Ovary (tissue), 10 donors: ENCODE measurements at places on chromosomes 4 and X.

DNA sequence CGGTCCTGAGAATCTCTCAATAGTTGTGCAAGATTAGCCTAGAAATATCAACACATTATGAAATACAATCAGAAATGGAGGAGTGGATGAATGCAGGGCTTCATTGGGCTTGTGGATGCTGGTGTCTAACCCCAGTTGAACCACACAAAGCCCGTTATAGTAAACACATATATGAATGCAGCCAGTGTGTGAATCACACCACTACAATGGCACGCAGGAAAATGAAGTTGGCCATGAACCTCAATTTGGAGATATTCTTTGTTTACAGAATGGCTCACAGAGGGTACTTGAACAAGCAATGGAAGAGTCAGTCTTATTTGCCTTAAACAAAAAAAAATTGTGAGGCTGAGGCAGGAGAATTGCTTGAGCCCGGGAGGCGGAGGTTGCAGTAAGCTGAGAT lies 57.8 kb downstream of the SOD3 start:
- no peak for DNase-seq

DNA sequence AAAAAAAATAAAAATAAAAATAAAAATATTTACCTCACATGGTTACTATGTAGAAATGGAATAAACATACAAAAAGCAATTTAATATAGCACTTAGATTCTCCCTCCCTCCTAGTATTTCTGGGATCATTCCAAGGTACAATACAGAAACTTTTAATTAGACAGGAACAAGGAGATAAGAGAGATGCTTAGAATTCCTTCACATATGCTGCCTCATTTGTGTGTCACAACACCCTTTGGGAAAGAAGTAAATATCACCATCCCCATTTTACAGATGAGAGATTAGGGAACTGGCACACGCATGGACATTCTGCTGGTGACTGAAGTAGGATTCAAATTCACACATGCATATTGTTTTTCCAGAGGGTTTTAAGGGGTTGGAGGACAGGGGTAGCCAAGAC lies 164.2 kb downstream of the APBB2 start:
- no peak for DNase-seq

- DNase-seq, result no peak
Observed at GRCh38 chr4:92198711-92199110, 105.1 kb upstream of the GRID2 start.

DNA sequence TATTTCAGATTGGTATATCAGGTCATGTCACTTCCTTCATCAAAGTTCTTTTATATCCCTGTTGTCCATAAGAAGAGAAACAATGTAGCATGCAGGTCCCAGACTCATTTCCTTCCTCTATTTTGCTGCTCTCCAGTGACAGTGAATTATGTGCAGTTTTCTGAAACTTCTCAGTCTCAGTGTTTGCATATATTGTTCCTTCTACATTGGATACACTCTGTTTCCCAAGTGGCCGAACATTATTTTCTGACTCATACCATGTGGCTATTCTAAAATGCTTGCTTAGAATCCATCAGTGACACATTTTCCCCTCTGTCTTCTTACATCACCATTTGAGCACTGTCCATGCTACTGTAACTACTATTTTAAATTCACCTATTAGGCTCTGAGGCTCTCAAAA lies 305.7 kb downstream of the PDHA2 start:
- DNase-seq, result no peak
